ENCODE measurements at places on chromosomes 3 and 15. TPM values are rescaled to one million over a fixed set of nuclear protein-coding genes. Genes with fewer than 3 reads are reported as not detected.

Gene GABRR3
- total RNA-seq: not detected

DNA sequence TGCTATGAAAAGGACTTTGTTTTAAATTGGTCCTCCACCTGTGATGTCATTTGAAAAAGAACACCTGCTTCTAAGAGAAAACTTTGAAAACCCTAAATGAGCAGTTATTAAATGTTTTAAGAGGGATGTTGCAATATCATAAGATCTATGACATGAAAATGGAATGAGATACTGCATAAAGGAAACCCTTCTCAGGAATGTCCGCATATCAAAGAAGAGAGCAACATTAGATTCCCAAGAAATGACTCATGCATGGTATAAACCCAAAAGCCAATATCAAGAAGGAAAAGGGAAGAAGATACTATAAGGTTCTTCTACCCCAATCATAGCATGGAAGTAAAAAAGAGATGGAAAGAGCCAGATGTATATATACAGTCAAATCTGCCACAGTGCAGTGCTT, 627.5 kb upstream of the LMCD1 start:
- DNase-seq: no peak

- DNase-seq: no peak
Measured at GRCh38 chr3:154943981-154944380, 136.1 kb upstream of the MME start.

- DNase-seq: no peak
Measured at GRCh38 chr15:82873000-82873680, 63.7 kb downstream of the WHAMM start.

- no peak for DNase-seq
Measured at GRCh38 chr3:177349384-177349783, 152.1 kb upstream of the TBL1XR1 start.

DNA sequence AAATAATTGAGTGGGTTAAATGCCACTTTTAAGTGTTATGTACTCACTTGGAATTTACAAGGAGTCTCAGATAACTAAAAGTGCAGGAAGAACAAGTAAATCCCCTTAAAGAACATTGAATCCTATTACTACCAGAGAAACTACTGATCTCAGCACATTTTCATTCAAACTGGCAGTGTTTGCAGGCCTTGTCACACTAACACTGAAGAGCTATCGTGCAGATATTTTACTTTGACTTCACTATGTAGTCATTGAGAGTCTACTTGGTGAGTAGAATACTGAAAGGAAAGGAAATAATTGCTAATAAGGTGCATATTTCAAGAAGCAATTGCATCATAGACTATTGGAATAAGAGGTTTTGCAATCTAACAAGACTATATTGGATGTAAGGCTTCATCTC, 721.4 kb upstream of the CBLB start:
- no peak for DNase-seq

DNA sequence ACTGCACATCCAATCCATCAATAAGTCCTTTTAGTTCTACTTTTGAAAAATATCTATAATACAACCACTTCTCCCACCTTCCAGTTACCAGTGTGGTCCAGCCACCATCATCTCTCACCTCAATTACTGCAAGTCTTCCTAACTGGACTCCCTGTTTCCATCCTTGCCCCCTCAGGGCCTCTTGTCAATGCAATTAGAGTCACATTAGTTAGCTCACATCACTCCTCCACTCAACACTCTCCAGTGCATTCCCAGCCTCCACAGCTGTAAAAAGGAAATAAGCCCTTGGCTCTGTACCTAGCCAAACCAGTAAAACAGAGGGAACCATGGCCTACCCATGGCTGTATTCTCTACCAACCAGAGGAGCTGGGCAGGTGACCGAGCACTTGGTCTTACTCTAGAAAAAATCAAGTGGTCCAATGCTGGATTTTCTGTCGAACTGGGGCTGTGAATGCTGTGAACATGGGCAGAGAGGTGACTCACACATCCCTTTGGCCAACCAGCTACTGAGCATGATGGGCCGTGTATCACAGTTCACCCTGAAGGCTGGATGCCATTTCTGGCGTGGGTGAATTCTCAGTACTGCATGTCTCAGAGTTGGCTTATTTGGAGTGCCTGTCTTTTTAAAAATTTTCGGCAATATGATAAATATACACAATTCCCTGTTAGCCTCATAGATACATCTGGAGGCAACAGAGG, 62.5 kb upstream of the C15orf61 start:
- DNase-seq: peak; percentile 14

DNA sequence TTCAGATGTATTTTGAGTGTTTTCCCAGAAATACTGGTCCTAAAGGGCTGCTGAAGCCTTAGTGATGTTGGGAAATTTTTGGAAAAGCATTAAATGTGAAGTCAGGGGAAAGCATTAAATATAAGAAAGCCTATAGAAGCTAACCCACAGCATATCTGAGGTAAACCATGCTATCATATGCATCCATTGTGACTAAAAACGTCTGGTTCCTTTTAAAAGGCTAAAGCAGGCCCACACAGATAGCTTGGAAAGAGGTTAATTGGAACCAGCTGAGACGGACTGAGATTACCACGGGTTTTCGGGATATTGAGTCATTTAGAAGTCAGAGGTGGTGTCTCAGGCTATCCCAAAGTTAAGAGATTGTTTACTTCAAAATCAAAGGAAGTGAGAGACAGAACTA, 78.2 kb downstream of the CYP19A1 start:
- DNase-seq: peak; percentile 8

DNA sequence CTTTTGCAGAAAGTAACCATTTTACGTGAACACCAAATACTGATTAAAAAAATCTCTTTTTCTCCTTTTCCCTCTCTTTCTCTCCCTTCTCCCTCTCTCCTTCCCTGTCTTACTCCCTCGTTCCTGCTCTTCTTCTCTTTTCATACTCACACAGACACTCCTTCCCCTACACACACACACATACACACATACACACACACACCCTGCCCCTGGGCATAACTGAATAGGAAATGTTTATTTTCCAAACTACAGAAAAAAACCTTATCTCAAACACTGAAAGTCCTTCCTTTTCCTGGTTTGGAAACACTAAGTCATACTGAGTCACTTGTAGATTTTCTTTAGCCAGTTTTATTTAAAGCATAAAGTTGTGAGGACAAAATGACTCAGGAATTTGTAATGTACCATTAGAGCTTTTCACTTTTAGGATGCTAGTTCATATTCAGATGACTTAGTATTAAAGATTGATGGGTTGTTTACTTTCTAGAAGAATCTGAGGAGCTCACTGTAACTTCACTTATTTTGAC, 62.4 kb downstream of the MBNL1 start:
- DNase-seq: peak; percentile 93

DNA sequence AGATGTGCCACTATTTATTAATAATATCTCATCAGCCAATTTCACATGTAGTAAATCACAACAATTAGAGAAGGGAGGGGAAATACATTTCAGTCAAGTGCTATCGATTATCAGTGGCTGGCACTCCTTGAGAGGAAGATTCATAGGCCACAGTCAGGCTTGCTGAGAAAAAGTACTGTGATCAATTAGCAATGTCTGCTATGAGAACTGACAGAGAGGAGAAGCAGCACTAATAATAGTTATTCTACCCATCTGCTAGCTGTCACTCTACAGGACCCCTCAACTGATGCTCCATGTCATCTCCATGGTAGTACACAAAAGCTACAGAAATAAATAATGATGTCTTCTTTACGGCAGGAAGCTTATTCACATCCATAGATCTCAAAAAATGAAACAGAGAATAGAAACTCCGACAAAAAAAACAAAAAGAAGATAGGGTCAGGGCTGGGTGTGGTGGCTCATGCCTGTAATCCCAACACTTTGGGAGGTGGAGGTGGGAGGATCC, 351.3 kb downstream of the FOXP1 start:
- DNase-seq: no peak

Gene UPK1B
- total RNA-seq: 0.28 TPM

DNA sequence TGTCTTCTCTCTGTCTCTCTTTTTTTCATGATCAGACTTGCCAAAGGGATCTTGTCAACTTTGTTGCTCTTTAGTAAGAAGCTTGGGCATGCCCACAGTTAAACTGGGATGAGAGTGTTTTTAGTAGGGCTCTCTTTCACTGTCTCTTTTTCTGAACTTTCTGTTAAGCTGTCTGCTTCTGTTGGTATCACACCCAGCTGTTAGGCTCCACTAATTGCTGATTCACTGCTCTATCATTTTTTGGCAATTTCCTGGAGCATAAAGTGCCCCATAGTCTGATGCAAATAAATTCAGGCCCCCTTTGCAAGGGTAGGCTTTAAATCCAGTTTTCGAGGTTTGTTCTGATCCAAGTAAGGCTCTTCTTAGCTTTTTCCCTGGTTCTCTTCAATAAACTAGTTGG, 360.4 kb upstream of the ADAMTS9 start:
- no peak for DNase-seq

DNA sequence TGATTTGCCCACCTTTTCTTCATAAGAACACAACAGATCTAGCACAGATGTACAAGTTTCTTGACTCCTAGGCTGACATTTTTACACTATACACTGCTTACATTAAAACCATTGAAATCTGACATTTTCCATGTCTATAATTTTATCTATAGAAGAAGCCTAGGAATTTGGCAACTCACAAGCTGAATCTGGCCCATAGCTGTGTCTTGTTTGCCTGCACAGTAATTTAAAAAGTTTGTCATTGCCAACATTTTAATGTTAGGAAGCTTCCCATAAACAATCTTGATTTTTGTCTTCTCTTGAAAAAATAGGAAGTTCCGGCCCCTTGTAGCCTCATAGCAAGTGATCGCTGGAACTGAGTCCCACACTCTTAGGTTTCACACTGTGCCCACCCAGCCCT, 394.6 kb upstream of the AZI2 start:
- DNase-seq: no peak

Gene LEKR1
- 0.56 TPM for total RNA-seq

DNA sequence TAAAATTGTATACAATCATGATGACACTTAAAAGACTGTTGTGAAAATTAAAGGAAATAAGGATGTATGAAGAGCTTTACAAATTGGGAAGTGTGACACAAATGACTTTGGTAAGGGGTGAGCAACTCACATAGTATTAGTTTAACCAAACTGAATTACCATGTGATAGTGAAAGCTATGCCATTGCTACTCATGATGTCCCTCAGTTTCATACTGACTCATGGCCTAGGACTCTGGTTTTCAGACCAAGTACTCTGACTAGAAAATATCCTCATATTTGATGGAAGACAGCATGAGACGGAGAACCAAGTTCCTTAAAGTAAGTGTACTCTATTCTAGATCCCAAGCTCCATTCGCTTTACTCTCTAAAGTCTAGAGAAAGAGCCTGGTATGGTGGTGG, 203.2 kb upstream of the ICE2 start:
- DNase-seq: peak; percentile 78

Gene MSL2
- 20.8 TPM for total RNA-seq

Gene TMC3
- total RNA-seq: not detected

Data from IMR-90 (cell line).